ENCODE measurements at places on chromosomes 1 and 21.

DNA sequence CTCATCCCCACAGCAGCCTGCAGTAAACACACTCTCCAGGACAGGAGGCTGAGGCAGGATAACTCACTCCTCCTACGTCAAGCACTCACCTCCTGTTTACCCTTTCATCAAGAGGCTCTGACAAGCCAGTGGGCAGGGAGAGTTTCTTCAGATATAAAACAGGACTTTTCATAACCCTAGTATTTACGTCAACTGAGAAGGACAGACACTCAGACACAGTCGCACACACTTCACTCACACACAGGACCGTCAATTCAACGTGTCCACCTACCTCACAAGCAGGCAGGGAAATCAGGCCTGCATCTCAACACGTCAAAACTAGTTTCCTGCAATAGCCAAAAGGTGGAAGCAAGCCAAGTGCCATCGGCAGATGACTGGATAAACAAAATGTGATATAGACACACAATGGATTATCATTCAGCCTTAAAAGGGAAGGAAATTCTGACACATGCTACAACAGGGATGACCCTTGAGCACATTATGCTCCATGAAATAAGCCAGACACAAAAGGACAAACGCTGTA, 48.6 kb downstream of the ITPKB start:
- DNase-seq = peak; percentile 28

DNA sequence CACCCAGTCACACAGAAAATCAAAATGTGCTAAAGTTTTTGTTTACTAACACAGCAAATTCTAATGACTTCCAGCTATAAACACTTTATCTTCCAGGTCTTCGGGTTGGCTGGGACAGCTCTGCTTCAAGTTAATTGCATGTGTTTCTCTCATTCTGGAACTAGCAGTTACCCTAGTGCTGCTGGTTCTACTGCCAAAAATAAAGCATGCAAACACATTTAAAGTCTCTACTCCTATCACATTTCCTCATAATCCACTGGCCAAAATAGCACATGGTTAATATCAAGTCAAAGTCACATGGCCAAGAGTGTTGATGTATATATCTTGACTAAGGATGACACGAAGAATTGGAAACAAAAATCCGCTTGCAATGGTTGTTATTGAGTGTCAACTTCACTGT, 973.1 kb upstream of the ADGRL2 start:
- no peak for DNase-seq

GRCh38 chr1:200301152-200301551, 108.7 kb downstream of the ZNF281 start:
- no peak for DNase-seq

DNA sequence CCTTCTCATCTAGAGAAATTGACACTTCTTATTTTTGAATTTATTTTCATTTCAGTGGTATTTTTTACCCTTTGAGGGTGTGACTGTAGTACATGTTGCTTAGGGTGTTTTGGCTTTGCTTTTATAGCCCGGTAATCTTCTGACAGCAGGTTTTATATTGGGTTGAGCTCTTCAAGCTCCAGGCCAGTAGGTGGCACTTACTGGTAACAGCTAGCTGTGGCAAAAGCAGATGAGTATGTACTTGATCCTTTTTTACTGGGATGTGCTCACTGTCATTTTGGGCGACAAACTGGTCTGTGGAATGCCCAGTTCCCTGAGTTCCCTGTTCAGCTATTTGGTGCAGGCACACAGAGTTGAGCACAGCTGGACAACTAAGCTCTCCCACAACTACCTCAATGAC, 916.2 kb upstream of the B3GALT2 start:
- no peak for DNase-seq

DNA sequence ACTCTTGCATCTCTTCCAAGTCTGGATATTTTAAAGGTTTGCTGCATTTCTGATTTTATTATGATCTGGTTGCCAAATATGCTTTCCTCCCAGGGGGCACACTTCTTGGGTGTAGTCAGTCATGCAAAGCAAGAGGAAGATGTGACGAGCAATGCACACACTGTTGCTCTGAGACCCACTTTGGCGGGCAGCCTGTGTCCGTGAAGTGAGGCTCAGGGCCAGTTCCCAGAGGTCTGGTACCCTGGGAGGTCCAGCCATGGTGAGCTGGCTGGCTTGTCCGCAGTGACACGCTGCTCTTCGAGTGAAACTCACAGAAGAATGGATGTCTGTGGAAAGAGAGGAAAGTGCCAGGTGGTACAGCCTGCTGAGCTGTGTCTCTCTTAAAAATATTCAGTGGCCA, 52.8 kb upstream of the EDN2 start:
- no peak for DNase-seq

GRCh38 chr21:45364468-45365185, 40.3 kb upstream of the COL18A1 start:
- no peak for DNase-seq

DNA sequence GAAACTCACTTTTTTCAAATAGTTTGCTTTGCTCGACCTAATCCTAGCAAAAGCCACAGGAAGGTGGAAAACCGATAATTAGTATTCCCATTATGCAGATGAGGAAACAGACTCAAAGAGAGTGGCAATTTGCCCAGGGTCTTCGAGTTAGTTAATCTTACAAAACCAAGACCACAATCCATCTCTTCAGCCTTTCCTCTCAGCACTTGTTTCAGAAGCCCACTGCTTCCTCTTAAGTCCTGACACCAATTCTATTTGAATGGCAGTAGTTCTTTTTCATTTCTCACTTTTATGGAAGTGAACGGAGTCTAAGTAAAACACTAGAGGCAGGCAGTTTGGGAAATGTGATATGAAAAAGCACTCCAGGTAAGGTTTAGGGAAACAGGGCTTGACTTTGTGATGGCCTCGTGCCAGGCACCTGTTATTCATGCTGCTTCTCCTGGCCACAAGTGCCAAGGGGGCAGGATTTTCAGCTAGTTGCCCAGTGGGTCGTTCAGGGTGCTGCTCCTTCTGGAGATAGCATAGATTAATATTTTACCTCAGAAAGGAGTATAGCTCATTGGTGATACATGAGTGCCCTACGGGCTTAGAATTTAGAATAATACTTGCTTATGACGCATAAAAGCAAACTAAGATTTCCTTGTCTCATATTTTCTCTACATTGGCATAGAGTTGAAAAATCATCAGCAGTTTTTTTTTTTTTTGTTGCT, 76.6 kb upstream of the NRIP1 start:
- no peak for DNase-seq

DNA sequence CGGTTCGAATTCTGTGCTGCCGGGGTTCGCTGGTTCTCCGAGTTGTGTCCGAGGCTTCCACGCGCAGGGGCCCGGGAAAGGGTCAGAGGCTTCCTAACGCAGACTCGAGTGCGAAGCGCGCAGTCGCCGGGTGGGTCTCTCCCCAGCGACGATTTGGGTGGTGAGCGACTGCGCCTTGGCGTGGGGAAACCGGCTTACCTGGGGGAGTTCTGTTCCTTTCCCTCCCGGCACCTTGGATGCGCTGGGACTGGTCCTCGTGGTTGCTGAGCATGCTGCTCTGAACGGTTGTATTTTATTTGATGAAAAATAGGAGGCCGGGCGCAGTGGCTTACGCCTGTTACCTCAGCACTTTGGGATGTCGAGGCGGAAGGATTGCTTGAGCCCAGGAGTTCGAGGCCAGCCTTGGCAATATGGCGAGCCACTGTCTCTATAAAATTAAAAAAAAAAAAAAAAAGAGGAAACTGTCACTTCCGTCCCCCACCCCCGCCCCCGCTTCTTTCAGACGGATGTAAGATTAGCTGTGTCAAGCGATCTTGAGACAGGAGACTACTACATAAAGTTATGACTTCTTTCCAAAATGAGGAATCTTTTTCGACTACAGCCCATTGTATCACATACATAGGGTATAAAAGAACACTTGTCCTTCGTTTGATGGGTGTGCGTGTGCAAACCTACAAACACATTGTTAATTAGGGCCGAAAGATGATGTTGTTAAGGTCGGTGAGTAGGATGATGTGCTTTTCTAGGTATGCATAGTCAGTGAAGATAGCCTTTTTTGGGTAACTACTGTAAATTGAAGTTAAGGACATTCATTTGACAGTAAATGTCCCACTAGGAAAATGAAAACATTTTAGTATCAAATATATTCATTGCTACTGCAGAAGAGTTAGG, at the start of gene CCDC18:
TSS of gene CCDC18 (plus strand) at position 2 of the 891 bp plus-strand sequence. CDS start 2,638 bp downstream, outside the sequence.
- peak; percentile 77 for DNase-seq

DNA sequence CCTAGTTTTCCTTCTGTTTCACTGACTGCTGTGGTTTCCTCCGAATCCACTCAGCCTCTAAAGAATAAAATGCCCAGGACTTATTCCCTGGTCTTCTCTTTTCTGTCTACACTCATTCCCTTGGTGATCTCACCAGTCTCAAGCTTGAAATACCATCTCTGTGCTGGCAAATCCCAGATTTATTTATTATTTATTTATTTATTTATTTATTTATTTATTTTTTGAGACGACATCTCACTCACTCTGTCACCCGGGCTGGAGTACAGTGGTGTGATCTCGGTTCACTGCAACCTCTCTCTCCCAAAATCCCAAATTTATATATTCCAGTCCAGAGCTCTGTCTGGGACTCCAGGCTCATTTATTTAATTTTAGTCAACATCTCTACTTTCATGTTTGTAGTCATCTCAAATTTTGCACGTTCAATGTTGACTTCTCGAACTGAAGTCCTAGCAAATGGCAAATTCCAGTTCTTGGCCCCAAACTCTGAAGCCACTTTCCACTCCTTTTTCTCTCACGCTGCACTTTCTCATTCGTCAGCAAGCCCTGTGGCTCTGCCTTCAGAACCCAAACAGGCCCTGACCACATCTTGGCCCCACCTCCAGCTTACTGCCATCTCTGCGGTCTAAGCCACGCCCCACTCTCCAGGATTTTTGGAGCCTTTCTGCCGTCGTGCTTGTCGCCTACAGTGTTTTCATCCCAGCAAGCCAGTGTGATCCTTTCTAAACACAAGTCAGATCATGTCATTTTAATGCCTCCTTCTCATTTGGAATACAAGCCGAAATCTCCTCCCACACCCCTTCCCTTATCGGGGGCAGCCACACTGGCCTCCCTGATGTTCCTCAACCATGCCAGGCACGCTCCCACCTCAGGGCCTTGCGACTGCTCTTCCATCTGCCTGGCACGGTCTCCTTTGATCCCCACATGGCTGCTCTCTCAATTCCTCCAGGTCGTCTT, 14.2 kb upstream of the TENT5B start:
- no peak for DNase-seq

GRCh38 chr1:67732750-67733151, 47.8 kb downstream of the GADD45A start:
- no peak for DNase-seq

- no peak for DNase-seq
Observed at GRCh38 chr1:19315378-19316198, 3.5 kb downstream of the SLC66A1 start.

GRCh38 chr1:212247988-212248387, 37.2 kb upstream of the PPP2R5A start:
- no peak for DNase-seq

- no peak for DNase-seq
Observed at GRCh38 chr1:2186901-2187300, 7.7 kb downstream of the FAAP20 start.

- DNase-seq = peak; percentile 49
Observed at GRCh38 chr1:225987491-225988316, 11.4 kb downstream of the SDE2 start.

DNA sequence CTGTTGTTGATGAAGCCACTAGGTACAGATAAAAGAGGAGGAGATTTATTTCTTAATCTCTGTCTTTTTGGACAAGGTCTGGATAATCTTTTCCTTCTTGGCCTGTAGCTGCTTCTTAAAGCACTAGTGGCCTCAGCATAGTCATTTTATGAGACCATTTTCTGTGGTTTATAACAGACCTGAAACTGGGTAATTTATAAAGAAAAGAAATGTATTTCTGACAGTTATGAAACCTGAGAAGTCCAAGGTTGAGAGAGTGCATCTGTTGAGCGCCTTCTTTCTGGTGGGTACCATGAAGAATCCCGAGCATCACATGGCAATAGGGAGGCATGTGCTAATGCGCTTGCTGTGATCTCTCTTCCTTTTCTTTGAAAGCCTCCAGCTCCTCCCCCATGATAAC, 36.7 kb upstream of the PDC start:
- no peak for DNase-seq

GRCh38 chr1:164562061-164562460, 3.1 kb downstream of the PBX1 start:
- DNase-seq = no peak

GRCh38 chr1:234691567-234691966, 81.6 kb upstream of the IRF2BP2 start:
- DNase-seq = no peak

DNA sequence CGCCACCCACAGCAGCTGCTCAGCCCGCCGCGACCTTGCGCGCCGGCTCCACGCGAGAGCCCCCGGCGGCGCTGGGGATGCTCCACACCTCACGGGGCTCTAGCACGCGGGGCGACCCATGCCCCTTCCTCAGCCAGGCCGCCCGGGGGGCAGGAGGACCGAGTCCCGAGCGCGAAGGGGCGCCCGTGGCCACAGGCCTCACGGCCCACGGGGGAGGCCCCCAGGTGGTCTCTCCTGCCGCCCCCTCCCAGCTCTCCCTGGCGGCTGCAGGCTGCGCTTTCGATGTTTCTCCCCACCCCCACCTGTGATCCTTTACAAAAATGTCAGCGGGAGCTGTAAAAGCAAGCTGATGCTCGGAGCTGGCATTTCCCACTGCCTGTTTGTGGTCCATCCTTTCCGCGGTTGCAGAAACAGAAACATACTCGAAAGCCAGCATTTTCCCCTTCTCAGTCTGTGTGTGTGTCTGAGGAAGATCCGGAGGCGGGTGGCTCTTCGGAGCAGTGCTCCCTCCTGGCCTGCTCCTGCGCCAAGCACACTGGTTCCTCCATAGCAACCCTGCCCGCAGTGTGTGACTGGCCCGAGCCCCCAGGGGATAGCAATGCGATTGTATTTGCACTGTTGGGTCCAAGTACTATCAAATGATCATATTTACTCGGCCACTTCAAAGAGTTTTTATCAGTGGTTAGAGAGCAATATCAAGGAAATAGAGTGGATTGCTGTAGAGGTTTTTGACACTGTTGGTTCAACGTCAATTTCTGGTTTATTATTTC, 2.1 kb downstream of the KIF26B start:
- no peak for DNase-seq

DNA sequence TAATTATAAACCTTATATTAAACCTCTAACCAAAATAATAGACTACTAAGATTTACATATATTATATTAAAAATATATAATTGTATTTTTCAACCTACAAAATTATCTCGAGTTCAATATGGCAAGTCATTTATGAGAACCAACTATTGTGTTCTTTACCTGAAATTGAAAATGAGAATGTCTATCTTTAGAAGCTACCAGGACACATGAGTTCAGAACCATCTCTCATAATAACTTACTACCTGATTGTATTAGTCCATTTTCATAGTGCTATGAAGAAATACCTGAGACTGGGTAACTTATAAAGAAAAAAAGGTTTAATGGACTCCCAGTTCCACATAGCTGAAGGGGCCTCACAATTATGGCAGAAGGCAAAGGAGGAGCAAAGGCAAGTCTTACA, 6.8 kb downstream of the HAO2 start:
- no peak for DNase-seq
